BJ (cell line): ENCODE measurements at places on chromosomes 6 and 20.

DNA sequence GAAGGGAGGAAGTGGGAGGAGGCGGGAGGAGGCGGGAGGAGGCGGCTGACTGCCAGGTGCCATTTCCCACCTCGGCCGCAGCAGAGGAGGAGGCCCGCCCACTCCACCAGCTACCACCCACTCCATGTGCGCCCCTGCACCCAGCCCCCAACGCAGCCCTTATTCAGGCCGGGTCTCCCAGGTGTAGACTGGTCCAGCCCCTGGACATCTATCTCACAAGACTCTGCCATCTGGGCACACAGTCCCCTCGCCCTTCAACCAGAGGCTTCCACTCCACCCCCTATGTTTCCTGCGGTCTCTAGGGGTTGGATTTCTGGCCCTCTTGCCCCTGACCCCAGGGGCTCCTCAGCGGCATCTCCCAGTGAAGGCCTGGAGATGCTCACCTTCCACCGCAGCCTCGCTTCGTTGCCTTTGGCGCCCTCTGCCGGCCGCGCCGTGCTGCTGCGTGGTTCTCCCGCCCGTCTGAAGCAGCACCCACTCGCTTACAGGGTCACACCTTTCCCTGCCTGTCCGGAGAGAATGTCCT lies 32.6 kb upstream of the FAM83D start:
- no peak for DNase-seq

GRCh38 chr6:75460681-75461080 lies 32.9 kb downstream of the FILIP1 start:
- no peak for DNase-seq

DNA sequence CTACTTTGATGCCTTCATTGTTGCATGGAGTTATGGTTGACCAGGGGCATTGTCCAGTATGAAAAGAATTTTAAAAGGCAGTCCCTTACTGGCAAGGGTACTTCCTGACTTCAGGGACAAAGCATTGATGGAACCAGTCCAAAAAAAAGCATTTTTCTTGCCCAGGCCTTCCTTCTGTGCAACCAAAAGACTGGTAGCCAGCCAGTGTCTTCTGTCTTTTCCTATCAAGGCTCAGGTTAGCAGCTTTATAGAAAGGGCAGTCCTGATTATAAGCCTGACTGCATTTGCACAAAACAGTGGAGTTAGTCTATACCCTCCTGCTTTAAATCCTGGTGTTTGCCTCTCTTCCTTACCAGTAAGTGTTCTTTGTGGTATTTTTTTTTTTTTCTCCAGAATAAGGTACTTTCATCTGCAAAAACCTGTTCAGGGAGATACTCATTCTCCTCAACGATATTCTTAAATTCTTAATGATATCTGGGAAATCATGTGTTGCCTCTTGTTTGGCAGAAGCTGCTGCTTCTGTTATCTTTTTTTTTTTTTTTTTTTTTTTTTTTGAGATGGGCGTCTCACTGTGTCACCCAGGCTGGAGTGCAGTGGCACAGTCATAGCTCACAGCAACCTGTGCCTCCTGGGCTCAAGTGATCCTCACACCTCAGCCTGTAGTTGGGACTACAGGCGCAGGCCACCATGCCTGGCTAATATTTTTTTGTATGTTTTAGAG lies 33.9 kb downstream of the SCAF8 start:
- DNase-seq, result no peak

DNA sequence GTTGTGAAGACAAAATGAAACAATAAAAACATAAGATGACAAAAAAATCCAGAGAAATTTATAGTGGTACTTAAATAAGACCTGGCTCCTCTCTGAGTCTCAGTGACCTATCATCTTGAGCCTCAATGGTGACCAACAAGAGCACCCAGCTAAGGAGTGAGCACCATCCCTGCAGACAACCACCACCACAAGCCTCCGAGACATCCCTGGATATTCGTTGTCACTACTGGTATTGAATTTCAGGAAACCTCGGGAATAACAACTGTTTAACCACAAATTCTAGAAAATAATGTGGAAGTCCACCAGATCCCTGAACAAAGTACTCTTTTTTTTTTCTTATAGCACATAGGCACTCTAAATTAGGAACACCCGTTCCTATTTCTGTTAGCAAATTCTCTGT lies 32.2 kb upstream of the ADGRF5 start:
- no peak for DNase-seq

GRCh38 chr6:166236596-166236995 lies 68.9 kb upstream of the TBXT start:
- DNase-seq, result no peak

DNA sequence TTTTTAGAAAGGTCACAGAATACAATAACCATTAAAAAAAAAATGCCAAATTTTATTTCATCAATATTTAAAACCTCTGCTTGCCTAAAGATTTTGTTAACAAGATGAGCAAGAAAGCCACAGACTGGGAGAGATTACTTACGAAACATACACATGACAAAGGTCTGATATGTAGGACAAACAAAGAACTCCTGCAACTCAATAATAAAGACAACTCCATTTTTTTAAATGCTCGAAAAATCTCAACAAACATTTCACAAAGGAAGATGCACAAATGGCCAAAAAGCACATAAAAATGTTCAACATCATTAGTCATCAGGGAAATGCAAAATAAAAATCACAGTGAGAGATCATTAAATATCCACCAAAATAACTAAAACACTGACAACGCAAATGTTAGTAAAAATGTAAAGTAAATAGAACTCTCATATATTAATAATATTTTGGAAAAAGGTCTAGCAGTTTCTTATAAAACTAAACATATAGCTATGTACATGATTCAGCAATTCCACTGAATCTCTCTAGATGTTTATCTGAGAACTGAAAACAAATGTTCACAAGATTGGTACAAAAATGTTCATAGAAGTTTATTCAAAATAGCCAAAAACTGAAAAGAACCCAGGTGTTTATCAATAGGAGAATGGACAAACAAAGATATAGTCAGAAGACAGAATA lies 10.3 kb downstream of the STK38 start:
- DNase-seq, result no peak

GRCh38 chr6:136210398-136211165 lies 39.5 kb downstream of the MTFR2 start:
- DNase-seq, result no peak

DNA sequence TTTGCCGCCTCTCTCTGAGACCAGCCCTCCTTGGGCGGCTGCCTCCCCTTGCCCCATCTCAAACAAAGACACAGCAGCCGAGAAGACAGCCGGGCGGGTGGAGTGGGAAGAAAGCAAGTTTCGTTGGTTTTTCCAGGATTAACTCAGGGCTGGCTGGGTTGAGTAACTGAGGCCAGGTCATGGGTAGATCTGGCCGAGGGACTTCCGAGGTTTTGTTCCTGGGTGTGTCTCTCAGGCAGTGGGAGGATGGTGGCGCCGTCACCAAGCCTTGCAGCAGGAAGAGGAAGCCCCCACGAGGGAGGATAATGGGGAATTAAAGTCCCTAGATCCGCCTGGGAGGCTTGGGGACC lies 167.2 kb downstream of the TTLL2 start:
- no peak for DNase-seq

DNA sequence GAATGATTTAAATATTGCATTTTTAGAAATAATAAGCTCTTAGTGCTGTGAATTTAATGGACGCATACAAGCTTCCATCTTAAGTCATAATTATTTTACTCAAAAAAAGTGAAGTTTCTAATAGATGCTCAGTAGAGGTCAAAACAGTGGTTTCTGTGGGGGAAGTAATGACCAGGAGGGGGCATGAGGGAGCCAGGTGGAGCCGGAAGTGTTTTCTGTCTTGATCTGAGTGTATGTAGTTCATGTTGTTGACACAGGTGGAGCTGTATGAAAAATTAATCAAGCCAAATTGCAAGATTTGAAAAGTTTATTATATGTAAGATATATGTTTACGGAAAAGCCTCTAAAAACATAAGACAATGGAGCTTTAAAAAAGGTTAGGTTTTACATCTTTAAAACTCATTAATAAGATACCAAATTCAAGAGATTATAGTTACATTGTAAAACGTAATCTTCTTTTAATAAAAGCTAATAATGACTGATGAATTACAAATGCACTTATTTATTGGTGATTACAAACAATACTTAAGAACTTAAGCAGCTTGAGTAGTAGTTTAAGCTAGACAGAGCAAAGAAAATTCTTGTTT lies 68.0 kb downstream of the PLAGL1 start:
- DNase-seq, result no peak

DNA sequence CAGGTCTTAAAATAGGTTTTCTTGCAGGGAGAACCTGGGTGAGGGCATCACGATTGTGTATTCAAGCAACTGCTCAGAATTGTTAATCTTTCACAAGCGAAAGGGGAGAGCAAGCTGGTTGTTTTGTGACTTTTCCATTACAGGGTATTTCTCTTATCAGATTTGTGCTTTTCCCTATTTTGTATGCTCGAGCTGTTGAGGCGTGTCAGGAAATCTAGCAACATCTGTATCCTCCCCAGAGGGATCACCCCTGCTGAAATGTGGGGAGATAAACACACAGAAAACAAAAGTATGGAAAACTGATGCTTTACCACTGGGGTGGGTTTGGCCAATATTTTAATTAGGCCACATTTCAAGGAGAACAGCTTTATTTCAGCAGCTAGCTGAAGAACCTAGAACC lies 187.0 kb downstream of the DTNBP1 start:
- DNase-seq, result no peak

- no peak for DNase-seq
These were observed 6.4 kb upstream of the CST3 start for GRCh38 chr20:23644164-23644563.

DNA sequence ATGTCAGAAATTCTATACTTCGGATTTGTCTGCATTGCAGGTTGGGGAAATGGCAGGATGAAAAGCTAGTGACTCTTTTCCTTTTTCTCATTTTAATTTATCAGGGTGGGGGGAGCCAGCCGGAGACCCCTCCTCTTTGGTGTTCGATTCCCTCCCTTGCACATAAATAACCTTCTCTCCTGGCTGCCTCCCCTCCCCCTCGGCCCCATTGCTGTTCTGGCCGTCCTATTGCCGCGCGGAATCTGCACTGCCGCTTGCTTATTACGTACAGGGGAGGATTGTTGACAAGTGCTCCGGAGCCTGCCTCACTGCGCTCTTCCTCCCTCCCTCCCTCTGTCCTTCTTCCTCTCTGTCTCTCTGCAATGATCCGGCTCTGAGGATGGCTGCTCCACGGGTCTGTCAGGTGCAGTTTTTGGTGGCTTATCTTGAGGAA lies 154.7 kb downstream of the JARID2 start:
- no peak for DNase-seq

DNA sequence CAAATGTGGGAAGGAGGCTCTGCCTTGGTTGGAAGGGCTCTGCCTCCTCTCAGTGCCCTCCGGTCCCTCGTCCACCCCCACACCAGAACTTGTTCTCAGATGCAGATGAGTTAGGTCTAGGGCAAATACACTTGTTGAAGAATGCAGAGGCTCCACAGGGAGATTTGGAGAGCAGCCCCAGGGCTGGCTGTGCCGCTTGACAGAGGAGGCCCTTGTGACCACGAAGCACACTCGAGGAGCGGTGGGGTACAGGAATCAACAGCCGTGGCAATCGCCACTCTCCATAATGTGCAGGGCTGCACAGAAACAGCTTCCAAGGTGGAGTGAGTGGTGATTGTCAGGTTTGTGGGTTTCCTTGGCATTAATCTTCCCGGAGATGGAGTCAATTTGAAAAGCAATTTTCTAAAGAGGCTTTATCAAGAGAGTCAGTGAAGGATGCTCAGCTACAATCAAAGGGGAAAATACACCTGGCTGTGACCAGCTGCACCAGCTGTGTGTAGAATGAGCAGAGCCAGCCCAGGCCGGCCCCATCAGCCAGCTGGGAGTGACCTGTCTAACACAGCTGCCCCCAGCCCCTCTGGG lies 59.5 kb downstream of the BFSP1 start:
- DNase-seq, result no peak

DNA sequence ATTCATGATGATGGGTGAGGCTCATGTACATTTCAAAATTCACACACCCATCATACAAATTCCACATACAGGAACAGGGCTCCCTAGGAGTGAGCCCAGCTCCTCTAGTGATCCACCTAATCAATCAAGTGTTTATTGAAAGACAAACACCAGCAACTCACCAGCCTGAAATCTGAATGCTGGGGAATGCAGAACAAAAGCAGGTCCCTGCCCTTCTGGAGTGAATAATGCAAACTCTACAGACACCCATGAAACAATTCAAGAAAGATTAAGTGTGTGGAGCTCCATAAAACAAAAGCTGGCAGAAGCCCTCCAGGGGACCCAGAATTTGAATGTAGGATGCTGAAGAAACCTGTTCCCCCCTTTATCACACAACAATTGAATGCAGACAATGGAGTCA lies 396.7 kb upstream of the JARID2 start:
- no peak for DNase-seq

DNA sequence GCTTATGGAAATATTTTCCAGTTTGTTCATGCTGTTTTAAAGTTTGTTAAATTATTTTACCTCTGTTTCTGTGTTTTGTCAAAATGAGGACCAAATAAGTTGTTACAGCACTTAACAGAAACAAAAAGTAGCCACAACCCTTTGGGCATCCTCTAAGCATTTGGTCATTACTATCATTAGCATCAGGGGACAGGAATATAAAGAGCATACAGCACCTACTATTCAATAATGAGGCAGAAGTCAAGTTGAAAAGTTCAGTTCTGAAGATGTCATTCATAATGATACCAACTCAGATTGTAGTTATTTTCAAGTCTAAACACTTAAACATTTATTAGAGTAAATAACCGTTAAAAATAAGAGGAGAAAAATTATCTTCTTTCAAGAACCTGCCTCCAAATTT lies 862.3 kb upstream of the FLRT3 start:
- DNase-seq, result no peak

DNA sequence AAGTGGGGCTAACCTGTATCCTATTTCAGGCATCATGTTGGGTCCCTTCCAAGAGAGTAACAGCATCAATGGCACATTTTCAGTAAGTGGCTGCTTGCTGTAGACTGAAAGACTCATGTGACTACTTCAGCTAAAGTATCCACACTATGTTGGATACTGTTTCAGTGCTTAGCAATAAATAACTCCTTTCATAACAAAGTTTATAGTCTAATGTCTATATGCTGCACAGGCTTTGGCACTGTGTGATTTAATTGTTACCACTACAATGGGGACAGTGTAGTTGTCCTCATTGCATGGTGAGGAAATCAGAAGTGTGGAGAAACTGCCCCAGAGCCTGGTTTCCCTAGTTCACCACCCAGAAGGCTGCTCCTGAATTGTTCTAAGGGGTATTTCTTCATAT lies 318.0 kb upstream of the PTCHD4 start:
- DNase-seq, result no peak

GRCh38 chr20:50095476-50096078 lies 17.4 kb downstream of the UBE2V1 start:
- no peak for DNase-seq
